ENCODE measurements at places on chromosomes 1 and 21. TPM values are rescaled to one million over a fixed set of nuclear protein-coding genes. Genes with fewer than 3 reads are reported as not detected.

GRCh38 chr21:38503583-38503982 lies 5.3 kb upstream of the ERG start:
- no peak for DNase-seq

DNA sequence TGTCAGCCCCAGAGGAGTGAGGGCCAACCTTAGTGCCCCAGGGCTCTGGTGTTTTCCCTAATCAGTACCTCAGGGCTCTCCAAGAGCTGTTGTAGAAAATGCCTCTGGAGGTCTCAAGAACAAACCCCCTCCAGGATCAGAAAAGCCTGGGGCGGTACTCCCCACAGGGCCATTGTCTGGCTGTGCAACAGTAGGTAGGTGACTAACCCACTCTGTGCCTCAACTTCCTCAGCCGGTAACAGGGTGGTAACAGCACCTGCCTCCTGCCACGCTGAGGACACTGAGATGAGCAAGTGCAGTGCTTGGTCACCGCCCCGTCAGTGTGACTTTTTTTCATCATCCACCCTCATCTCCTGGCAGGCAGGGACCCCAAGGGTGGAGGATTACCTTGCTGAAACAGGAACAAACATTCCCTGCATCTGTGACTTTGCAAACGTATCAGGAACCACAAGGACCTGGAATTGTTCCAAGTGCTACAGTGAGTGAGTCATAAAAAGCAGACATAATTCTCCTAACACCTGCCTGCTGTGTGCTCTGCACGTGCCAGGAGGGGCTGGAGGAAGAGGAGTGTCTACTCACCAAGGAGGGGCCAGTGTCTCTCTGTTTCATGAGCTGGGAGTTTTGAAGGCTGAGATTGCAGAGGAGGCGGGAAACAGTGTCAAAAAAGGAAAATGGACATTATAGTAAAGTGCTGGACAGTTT lies 440.8 kb downstream of the NPHP4 start:
- peak; percentile 16 for DNase-seq

DNA sequence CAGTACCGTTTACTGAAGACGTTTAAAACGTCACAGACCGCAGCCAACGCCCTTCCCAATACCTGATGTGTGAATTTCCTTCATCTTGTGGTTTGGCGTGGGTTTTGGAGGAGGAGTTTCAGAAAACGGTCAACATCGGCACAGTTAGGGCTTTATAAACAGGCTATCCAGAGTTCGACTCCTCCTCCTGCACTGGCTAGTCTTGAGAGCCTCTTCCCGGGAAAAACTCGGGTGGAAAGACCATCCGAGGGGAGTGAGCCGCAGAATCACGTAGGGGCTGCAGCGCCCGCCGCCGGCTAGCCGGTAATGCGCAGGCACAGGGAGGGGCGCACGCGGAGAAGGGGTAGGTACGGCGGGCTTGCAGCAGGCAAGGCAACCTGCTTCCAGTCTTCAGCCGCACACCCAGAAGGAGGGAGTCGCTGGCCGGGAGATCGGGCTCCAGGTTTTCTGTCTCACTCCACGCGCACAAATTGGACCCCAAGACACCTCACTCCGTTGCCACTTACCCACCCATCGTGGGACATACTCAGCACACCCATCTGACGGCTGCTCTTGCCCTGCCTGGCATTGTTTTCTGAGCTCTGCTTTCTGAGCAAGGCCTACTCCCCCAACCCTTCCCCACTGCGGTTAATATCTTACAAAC lies 25.4 kb downstream of the SLC19A2 start:
- DNase-seq: no peak

The CITED4 gene
- 16.3 TPM for polyA plus RNA-seq

Measured in brain (organoid and tissue), 16 donors.